ENCODE measurements at places on chromosomes 3 and 15.

DNA sequence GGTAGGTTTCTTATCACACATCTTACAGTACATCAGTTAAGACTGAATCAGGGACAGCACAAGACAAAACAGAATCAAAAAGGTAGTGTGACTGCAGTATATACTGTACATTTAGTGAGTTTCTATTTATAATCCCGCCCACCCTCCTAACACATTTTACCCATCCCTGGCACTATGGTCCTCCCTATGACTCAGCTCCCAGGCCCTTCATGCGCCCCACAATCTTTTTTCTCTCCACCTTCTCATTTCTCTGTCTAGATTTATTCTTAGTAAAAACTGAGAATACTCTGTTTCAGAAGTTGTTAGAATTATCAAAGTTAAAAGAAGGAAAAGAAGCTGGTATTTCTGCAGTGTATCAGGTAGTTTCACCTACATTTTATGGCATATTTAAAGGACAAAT, 427.3 kb downstream of the CNTN4 start:
- no peak for DNase-seq

DNA sequence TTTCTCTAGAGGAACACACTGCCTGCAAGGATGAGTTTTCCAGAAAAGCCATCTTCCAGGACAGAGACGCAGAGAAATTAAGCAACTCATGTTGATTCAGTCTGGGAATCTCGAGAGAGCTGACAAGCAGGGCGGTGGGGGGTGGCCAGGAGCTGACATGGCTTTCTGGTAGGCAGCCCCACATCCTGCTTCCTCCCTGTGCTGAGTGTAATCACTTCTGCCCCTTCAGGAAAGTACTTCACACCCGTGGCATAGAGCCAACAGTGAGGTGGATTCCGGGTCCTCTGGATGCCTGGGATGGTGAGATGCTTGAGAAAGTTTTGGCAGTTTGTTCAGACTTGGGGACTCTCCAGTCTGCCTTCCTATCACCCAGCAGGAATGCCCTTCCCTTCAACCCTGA, 221.1 kb downstream of the SLCO3A1 start:
- DNase-seq, result no peak

DNA sequence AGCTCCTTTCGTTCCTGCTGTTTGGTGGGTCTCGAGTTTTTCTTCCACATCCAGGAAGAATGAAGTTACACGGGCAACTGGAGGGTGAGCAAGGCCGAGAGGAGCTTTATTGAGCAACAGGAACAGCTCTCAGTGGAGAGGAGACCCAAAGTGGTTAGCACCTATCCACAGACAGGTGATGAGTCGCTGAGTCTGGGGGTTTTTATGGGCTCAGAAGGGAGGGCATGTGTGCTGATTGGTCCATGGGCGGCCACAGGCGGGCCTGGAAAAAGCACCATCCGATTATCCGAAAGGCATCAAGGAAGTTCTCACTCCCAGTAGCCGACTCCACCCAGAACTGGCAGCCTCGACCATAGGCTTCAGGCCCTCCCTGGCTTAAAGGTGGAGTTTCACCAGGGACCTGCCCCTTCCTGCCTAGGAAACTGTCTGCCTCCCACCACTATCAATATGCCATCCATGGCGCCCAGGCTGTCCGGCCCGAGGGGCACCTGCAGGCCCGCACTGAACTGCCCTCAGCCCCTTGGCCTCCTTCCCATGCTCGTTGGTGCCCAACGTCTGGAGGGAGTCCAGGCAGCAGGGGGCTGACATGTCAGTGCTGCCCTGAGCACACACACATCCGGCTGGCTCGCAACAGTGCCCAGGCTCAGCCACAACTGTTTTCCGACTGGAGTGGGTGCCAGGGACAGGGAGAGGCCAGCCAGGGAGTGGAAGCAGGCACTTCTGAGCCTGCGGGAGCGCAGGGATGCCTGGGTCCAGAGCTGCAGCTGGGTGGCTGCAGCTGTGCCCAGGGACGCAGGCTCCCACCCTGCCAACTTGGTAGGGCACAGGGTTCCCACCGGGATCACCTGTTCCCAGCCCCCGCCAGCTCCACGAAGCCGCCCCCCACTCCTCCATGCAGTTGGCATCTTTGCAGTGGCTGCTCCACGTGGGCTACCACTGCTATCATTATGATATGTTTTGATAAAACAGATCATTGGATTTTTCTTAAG, 170.2 kb downstream of the FNDC3B start:
- DNase-seq, result peak; percentile 80

DNA sequence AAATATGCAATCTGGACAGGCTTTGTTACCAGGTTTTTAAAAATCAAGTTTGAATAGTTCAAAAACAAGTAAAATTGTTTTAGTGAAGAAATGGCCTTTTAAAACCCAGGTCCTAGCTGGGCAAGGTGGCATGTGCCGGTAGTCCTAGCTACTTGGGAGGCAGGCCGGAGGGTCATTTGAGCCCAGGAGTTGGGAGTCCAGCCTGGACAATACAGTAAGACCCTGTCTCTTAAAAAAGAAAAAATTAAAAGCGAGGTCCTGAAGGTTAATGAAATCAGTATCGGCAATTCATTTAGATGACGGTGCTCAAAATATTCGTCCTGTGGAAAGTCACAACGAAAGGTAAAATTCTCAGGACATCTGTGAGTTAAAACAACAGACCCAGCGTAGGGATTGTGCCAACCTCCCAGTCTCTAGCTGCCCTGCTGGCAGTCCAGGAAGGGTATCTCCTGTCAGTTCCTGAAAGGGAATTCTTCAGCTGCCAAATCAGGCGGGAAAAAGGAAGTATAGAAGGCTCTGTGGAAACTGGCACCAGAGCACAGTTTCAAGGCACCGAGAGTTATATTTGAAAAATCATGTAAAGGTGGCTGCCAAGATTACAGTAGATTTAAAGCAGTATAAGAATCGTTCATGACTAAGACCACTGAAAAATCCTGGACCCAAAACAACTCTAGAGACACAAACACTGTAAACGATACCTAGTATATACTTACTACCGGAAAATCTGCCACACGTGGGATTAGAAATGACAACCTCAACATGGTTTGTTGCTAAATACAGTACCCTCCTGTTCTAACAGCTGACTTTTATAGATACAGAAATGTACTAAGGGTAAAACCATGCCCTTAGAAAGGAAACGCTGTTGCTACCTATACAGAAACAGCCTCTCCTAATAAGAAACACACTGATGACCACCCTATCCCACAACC, 1.2 kb upstream of the ABHD17C start:
- peak; percentile 44 for DNase-seq

DNA sequence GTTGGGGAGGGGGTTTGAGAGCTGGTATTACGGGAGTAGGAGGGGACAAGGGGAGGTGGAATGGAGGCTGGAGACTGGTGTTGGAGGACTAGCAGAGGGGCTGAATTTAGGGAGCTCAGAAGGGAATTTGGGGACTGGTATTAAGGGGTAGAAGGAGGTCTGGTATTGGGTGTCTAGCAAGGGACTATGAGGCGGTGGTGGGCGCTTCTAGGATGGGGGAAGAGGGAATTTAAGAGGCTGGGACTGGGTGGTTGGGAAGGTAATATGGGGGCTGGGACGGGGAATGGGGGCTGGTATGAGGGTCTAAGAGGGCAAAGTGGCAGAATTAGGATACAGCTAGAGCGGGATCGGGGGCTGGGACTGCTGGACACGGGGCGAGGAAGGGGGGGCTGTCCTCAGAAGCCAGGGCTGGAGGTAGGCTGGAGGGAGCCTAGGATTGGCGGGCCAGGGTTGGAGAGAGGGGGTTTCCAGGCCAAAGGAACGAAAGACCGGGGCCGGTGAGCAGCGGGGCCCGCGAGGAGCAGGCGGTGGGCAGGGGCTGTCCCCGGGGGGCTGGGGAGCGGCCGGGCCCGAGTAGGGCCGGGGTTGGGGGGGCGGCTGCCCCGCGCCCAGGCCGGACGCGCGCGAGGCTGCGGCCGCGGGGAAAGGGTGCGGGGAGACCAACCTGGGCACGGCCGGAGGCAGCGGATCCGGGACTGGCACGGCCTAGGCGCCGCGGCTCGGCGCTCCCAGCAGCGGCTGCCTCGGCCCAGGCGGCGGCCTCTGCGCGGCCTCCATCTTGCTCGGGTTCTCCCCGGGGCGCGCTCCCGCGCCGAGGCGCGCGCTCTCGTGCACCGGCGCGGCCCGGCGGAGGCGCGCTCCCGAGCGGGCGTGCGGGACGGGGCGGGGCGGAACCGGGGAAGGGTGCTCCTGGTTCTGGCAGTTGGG, at the start of gene LHFPL4:
Gene LHFPL4 (minus strand): TSS at position 802 of the 927 bp plus-strand sequence. CDS start 1,143 bp downstream, outside the sequence.
- no peak for DNase-seq

GRCh38 chr3:146092230-146092629, 68.8 kb downstream of the PLOD2 start:
- no peak for DNase-seq

DNA sequence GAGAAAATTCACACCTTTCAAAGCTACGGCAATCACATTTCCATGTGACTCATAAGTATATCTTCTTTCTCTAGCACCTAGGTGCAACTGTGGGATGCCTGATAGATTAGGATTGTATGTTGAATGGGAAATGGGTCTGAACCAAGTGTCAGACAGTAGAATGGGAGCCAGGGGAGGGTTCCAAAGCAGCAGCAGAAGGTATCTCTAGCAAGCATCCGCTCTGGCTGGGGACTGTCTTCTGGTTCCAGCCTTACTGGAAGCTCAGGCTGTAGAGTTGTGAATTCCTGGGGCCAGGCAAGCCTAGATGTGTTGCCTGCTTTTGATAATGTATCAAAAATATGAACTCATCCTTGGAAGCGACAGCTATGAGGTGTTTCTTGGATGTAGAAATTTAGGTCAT, 2.1 kb upstream of the CHL1 start:
- no peak for DNase-seq

DNA sequence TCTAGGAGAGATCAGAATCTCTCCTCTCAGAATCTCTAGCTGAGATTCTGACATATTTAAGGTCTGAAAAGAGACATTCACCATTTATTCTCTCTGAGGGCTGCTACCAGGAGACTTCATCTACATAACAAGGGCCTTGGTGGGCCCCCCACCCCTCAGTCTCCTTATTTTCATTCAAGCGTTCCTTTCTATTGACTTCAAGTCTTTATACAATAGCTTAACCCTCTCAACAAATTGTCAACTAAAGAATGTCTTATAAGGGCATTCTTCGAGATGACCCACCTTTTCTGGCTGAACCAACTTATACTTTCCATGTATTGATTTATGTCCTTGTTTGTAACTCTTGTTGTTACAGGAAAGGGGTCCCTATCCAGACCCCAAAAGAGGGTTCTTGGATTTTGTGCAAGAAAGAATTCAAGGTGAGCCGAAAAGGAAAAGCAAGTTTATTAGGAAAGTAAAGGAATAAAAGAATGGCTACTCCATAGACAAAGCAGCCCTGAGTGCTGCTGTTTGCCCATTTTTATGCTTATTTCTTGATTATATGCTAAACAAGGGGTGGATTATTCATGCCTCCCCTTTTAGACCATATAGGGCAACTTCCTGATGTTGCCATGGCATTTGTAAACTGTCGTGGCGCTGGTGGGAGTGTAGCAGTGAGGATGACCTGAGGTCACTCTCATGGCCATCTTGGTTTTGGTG, 209.5 kb upstream of the ALCAM start:
- no peak for DNase-seq

- peak; percentile 75 for DNase-seq
Observed at GRCh38 chr15:48559285-48559684, 86.2 kb downstream of the FBN1 start.

DNA sequence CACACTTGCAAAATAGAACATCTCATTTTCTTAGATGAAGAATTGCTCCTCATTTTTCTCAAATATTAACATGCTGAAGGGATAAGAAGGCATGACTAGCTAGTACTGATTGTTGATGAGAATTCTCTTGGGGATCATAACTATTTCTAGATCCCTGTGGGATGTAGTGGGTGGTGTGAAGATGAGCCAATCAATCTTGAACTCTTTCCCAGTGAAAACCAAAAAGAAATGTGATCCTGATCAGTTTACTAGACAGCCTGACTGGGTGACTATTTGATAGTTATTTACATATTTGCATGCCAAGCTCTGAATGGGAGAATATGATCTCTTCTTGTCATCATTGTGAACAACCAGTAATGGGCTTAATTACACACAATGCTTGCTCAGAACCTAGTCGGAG, 63.7 kb downstream of the ZIC1 start:
- DNase-seq, result no peak

GRCh38 chr3:159941038-159942000, 47.3 kb upstream of the IL12A start:
- no peak for DNase-seq

GRCh38 chr3:25043749-25044148, 384.3 kb upstream of the RARB start:
- DNase-seq, result no peak

- DNase-seq, result no peak
Observed at GRCh38 chr3:70889162-70890019, 577.0 kb upstream of the MDFIC2 start.

DNA sequence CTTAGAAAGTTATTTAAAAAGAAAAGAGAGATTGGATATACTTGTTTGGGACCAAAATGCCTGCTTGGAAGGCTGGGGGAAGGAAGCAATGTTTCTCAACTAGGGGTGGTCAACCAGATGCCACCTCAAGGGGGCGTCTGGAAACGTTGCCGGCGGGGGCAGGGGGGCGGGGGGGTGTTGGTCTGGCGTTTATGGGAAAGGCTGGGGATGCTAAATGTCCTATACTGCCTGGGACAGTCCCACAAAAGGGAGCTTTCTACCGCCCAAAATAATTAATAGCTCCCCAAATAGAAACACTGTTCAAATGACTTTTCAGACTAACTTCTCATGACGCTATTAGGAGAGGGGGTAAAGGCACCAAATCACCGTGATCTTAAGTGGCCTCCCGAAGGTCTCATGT, 2.2 kb downstream of the POLG start:
- no peak for DNase-seq

DNA sequence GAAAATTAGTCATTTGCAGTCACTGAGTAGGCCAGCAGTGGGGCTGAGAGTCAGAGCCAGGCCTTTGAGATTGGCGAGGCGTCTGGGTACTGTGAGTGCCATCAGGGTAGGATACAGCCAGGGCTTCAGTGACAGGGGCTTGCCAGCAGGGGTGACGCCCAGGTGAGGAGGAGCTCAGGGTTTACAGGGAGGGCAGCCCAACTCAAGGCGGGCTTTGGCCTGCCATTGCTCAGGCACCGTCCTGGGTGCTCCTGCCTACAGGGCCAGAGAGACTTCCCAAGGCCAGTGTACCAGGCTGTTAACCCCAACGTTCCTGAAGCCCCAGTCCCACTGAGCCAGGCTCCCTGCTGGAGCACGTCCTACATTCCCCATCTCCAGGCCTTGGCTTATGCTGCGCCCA, 152.0 kb downstream of the FBLN2 start:
- no peak for DNase-seq

DNA sequence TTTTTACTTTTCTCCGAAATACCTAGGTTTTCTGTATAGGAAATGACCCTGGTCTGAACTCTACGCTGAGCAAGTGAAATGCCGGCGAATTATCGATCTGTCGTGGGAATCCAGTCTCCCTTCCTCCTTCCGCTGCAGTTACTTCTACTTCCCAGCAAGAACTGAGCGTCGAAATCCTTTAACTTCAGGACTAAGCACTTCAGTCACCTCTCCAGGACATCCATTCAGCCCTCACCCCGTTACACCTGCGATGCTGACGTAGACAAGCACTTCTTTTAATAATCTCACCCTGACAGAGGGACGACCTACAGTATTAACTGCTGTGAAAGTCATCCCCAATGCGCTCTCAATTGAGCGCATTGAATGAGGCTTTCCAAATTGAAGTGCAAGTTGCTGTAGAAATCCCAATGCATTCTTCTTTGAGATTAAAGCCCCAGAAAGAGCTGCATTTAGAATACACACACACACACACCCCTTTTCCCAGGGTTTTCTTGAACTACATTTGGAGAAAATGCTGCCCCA, 1.3 kb downstream of the TOP2B start:
- no peak for DNase-seq

- no peak for DNase-seq
Observed at GRCh38 chr3:27930052-27930602, 208.0 kb upstream of the EOMES start.

Data from stomach (tissue), 19 donors.